ENCODE measurements at places on chromosomes 1 and 21.

DNA sequence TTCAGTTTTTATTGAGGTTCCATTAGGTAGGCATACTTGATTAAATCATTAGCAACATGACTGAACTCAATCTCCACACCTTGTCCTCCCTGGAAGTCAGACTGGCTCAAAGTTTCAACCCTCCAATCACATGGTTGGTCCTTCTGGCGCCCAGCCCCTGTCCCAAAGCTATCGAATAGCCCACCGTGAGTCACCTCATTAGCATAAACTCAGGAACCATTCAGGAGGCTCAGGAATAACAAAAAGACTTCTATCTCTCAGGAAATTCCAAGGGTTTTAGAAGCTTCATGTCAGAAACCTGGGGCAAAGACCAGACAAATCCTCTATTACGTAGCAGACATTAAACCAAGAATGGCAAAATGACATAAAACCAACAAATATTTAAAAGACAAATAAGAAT is 78.6 kb downstream of the RGS2 start:
- DNase-seq, result no peak

DNA sequence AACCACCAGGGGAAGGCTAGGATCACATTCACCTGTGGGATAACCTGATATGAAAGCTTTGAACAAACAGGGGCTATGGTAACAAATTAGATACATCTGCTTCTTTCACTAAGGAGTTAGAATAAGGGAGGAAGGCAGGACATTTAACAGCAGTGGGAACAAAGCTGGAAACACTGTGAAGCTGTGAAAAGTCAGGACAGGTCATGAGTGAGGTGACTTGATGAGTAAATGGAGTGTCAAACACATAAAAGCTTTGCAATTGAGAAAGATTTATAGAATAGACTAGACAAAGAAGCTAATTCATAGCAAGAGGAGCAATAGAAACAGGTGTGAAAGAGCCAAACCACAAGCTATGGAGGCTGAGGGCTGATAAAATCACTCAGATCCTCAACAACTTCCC is 110.0 kb downstream of the ASTN1 start:
- no peak for DNase-seq

DNA sequence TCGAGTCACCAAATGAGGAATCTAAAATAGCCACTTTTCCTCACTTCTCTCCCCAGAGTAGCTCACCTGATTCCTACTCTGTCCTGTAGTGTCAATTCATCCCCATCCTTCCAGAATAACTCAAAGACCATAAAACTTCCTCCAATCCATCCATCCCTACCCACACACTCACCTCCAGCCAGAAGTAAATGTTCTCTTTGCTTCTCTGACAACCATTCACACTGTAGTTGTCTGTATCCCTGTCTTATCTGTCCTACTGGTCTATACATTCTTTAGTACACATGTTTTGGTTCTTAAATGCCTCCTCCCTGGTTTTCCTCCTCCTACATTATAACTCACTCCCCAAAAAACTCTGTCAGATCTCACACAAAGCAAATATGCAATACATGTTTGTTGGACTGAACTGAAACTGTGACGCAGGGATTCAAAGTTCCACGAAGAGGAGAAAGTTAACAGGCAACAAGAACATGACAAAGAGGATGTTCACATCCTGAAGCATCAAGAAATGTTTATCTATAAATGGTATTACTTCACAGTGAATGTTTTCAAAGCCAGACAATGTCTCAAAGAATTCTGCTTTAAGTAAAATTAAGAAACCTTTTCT is 11.0 kb downstream of the TP53BP2 start:
- DNase-seq, result no peak

GRCh38 chr1:222905151-222905550 is 90.3 kb downstream of the DISP1 start:
- no peak for DNase-seq

DNA sequence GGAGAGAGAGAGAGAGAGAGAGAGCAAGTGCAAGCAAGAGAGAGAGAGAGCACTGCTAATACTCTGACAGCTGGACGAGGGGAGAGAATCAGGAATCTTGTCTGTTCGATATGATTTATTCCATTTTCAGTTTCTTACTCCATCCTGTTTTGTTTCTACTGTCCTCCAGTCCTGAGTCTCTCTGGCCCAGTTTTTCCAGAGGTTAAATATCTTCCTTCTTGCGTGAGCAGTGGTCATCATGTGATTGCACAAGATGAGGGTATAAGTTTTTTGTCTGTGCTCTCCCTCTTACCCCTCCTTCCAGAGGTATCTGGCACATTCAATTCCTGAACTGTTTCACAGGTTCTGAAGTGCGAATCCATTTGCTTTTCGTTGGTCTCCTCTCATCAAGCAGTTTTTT is 16.8 kb downstream of the UBE2U start:
- no peak for DNase-seq

GRCh38 chr1:68496680-68497357 is at the start of gene DEPDC1:
TSS of gene DEPDC1 (minus strand) at chr1:68497082. CDS start at chr1:68496999, 83 bp downstream.
- DNase-seq, result peak; percentile 98

GRCh38 chr21:40489001-40489400 is 358.0 kb downstream of the DSCAM start:
- DNase-seq, result no peak

- no peak for DNase-seq
Measured at GRCh38 chr1:241747992-241748391, 95.9 kb downstream of the WDR64 start.

DNA sequence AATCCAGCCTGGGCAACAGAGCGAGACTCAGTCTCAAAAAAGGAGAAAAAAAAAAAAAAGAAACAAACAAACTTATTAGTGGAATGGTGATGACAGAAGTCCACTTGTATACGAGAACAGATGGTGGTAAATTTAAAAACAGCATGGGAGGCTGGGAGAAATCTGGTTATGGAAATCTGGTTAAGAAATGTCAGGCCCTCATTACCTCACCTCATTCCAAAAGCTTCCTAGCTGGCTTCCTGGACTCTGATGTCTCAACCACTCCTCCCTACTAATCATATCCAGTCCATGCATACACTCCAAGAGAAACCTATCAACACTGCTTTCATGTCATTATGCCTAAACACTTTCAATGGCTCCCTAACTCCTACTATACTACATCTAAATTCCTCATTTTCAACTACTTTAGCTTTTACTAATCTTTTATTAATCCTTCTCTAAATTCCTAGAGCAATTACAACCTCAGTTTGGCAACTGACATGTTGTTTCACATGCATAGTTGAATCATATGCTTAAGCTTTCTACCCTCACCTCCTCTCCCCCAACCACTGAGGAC is 52.9 kb downstream of the FOXJ3 start:
- DNase-seq, result no peak

GRCh38 chr1:228073061-228073856 is 9.2 kb upstream of the ARF1 start:
- DNase-seq, result no peak

DNA sequence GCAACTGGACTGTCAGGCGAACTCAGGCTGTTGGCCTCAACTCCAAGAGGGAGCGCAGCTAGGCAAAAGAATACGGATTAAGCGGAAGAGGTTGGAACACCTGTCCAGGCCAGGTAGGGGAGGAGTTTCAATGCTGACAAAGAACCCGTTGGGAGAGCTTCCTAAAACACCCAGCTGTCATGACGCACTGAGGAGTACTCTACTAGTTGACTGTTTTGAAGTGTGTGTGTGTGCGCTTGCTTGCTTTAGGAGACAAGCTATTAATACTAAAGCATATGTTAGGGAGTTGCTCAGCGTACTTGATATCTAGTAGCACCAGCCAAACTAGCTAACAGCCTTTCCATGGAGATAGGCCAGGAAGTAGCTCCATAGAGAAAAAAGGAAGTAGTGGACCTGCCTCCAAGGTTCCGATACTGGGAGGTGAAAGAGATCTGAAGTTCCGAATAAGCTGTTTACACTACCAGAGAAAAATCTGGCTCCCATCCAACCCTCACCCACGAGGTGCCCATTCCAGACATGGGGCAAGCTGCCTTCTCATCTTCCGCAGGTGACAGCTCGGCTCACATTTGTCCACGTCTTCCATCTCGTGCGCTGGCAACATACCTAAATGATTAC is 974 bp upstream of the FNBP1L start:
- DNase-seq, result no peak

DNA sequence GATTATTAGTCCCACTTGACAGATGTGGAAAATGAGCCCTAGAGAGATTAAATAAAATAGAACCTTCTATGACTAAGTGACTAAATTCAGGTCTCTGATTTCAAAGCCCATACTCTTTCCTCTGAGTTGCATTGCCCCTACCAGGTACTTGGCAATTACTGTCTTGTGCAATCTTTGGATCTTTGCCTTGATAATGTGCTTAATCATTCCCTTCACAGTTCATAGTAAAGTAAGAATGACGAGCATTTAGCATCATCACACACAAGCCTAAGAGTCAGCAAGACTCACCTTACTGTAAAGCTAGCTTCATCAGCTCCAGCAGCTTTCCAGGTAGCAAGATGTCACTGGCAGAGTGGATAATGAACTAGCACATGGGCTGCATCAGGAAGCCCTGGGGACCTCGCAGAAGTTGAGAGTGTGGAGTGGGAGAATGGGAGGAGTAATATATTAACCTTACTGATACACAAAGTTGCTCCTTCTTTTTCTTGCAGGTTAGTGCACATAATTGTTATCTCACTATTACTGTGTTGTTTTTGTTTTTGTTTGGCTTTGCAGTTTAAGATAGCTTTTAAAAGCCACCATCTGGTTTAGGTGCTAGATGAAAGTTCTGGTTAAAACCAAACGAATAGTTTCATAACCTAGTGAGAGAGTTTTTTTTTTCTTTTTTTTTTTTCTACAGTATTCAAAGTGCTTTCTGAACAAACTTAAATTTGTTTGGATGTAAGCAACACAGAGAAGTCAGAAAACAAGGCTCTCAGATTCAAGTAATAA is 71.8 kb downstream of the PBX1 start:
- no peak for DNase-seq

DNA sequence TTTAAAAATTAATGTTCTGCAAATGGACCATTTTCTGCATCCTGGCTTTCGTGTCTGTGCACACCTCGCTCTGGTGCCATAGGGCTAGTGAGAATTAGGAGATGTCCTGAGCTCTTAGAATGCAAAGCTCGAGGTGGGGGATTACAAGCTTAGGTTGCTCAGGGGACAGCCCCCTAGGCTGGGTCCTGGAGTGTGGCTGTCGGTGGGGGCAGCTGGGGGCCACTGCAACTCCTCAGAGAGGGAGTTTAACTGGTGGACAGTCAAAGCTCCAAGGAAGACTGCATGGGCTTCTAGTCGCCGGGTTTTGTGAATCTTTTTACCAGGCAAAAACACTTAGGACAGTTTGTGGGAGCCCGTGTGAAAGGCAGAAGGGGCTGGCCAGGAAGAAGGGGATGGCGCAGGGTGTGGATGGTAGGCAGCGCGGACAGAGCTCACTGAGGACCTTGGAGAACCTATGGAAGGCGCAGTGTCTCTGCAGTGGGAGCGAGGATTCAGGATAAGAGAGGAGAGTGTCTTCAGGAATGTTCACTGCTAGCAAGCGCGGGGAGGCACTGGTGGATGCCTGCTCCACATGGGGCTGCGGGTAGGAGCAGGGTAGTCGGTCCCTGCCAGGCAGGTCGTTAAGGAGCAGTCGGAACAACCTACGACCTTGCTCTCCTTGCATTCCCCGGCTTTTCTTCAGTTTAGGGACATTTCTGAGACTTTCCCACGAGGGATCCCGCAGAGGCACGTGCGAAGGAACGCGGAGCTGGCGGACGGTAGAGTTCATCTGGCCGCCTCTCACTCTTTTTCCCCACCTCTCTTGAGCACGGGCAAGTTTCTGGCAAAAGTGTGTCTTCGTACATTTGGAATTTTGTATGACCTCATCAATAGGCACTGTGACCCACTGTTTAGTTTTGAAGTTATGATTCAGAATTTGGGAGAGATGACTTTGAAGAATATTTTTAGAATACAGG is 12.9 kb upstream of the KCNE1 start:
- no peak for DNase-seq

GRCh38 chr1:147515045-147515869 is 26.0 kb upstream of the BCL9 start:
- DNase-seq, result no peak

GRCh38 chr1:244963231-244963826 is 99.0 kb upstream of the HNRNPU start:
- no peak for DNase-seq

DNA sequence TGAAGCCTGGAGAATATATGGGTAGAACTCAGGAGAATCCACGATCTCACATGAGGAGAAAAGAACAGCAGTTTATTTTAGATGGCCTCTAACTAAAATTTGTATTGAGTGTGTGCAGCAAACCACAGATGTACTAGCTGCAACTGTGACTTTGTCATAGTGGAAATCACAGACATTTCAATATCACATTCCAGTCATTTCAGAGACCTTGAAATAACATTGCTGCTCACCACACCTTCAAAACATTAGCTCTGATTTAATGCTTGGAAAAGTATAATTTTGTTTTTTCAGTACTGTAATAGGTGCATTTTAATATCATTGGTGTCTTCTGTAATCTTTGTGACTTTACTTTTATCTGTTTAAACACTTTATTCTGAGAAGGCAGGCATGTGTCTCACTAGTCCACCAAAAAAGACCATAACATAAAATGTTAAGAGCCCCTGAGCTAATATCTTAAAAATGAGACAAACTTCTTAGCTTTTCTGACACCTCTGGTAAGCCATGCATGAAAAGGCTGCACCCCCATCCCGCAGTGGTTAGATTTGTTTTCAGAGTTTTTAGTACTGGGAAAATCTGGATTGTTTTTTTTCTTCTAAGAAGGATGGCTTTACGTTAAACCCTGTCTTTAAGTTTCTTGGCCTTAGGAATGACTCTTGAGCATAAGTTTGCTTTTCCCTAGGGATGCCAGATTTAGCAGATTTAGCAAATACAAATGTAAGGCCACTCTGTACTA is 30.1 kb downstream of the KCNJ15 start:
- no peak for DNase-seq

GRCh38 chr1:229381234-229381633 is 38.4 kb upstream of the CCSAP start:
- no peak for DNase-seq

GRCh38 chr1:169595764-169596711 is 9.8 kb upstream of the F5 start:
- no peak for DNase-seq

GRCh38 chr1:94039514-94039870 is 81.5 kb downstream of the ABCA4 start:
- DNase-seq, result no peak

- no peak for DNase-seq
Measured at GRCh38 chr1:241422470-241422869, 65.5 kb upstream of the RGS7 start.

- DNase-seq, result no peak
Measured at GRCh38 chr1:27666791-27667254, 5.2 kb downstream of the IFI6 start.

- DNase-seq, result no peak
Measured at GRCh38 chr21:25490742-25491141, 116.5 kb downstream of the MRPL39 start.

DNA sequence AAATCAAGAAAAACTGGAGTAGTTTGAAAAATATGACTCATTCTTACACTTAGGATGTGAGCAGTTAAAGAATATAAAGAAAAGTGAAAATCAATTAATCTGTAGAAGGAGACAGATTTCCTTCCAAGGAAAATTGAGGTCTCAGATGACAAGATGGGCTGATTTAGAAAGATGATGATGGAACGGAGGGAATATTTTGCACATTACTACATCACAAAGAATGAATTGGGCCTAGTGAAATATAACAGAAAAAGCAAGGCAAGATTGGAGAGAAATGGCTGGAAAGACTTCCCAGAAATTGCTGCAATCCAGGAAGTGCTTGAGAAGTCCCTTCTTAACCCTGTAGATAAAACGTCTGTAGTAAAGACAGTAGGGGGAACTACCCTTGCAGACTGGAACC is 169.1 kb upstream of the SYT6 start:
- no peak for DNase-seq
